Hematopoietic multipotent progenitor cell treated with erythropoietin and hydrocortisone succinate and interleukin-3 and kit ligand, for 6 days (in vitro differentiated cells): ENCODE measurements at places on chromosomes 7 and 10.

GRCh38 chr10:26881600-26882331, 21.0 kb upstream of the ABI1 start:
- peak; percentile 79 for DNase-seq

- no peak for DNase-seq
Measured at GRCh38 chr10:92640107-92640506, 47.2 kb downstream of the KIF11 start.

- DNase-seq, result no peak
Measured at GRCh38 chr10:68869623-68870022, 31.5 kb upstream of the DDX50 start.

DNA sequence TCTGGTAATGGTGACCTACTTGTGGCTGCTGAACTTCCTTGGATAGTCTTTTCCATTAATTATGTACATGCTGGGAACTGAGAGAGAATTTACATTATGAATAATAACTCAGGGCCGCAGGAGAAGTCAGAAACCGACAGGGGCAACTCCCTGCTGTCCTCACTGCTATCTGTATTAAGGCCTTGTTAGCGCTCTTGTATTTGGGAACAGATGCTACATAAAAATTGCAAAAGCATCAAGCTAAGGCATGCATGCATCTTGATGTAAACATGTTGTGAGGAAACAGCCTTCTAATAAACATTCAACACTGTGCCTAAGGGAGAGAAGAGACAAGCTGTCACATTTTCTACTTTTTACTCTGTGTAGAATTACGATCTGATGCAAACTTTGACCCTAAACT, 158.4 kb downstream of the PARD3 start:
- no peak for DNase-seq

DNA sequence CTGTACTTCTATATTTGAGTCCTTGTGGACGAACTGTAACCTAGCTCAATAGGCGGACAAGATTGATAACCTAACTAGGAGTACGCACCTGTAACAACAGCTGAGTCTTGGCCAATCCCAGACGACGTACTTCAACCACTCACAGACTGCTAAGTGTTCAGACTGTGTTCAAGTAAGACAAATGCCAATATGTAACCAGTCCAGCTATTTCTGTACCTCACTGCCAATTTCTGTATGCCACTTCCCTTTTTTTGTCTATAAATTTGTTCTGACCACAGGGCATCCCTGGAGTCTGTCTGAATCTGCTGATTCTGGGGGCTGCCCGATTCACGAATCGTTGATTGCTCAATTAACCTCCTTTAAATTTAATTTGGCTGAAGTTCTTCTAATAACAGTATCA, 32.2 kb downstream of the HACD1 start:
- peak; percentile 49 for DNase-seq

DNA sequence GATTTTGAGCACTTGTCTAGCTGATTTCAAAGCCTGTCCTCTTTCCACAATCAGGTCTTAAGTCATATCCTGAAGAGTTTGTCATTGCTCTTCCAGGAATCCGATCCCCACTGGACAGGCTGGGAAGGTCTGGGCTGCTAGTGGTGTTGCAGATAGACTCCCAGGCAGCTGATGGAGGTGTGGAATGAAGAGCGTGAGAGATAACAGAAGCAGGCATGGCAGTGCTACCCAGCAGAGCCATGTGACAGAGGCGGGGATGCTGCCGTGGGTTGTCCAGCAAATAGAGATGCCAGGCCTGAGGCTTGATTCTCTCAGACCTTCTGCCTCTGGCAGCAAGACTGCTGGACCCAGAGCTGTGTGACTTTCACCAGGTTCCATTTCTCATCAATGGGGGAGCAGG, 116.5 kb upstream of the EEPD1 start:
- no peak for DNase-seq

DNA sequence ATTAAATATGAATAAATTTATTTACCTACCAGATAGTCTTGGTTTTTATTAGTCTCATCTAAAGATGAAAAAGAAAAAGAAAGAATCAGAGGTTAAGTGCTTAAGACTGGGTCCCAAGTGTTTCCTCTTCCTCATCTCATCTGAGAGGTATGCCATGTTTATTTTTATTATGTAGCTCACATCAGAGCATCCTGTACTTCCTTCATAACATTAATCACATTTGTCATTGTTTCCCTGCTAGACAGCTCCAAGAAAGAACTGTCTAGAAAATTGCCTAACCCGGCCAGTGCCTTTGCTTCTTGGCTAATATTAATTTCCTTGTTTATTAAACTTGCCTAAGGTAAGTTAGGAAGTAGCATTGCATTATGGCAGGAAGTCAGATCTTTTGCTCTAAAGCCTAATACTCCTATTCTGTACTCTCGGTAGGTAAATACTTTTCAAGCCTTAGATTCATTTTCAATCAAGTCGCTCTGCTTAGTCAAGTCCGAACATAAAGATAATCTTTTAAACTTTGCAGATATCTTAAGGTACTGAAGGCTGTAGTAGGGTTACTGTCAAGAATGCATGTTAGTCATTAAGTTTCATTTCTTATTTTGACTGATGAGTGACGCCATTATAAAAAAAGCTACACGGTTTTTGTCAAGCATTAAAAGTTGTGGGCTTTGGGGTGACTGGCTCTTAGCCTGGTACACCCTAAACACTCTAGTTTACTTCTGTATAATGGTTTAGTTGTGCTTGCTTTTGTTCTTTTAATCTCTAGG, 47.4 kb downstream of the ZMYND11 start:
- no peak for DNase-seq

GRCh38 chr10:30027057-30028005, 32.1 kb downstream of the JCAD start:
- DNase-seq, result peak; percentile 79

- DNase-seq, result no peak
Measured at GRCh38 chr7:128036226-128036940, 5.1 kb upstream of the LRRC4 start.

- no peak for DNase-seq
Measured at GRCh38 chr10:16445770-16446469, 9.1 kb downstream of the PTER start.

DNA sequence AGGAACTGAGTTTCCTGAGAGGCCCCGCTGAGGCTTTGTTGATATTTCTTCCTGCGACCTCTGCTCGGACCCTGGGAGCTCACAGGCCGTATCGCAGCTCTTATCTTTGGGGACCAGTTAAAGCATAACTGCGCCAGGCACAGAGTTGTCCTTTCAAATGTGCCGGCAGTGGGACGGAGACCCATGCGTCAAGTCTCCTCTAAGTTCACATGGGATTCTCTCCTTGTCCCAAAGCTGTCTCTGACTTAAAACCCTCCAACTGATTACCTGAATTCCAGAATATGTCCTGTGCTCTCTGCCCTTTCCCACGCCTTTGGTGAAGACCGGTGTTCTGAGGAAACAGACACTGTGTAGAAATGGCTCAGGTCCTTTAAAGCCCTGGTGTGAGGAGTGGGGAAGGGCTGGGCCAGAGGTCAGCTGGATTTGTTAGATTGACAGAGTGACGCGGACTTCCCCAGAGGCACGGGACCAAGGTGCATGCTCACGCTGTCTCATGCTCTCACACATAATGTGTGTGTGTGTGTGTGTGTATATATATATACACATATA, 169.8 kb downstream of the EGFR start:
- no peak for DNase-seq

DNA sequence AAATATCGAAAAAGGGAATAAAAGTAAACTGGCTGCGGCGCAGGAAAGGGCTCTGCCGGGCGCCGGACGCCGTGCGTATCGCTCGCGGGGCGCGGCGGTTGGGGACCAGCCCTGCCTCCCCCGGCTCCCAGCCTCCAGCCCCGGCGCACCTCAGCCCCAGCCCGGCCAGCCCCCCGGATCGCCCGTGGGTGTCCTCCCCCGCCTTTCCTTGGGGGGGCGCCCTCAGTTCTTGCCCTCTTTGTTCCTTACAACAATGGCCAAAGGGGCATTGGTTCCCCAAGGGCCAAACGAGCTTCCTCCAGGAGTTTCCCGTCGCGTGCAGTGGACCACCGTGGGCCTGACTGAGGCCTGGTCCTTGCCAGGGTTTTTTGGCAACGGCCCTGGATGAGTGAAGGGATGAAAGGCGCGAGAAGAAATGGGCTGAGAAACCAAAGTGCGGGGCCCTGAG, 1.2 kb downstream of the MACROH2A2 start:
- peak; percentile 22 for DNase-seq

GRCh38 chr10:33327751-33328150, 6.7 kb downstream of the NRP1 start:
- DNase-seq, result no peak

DNA sequence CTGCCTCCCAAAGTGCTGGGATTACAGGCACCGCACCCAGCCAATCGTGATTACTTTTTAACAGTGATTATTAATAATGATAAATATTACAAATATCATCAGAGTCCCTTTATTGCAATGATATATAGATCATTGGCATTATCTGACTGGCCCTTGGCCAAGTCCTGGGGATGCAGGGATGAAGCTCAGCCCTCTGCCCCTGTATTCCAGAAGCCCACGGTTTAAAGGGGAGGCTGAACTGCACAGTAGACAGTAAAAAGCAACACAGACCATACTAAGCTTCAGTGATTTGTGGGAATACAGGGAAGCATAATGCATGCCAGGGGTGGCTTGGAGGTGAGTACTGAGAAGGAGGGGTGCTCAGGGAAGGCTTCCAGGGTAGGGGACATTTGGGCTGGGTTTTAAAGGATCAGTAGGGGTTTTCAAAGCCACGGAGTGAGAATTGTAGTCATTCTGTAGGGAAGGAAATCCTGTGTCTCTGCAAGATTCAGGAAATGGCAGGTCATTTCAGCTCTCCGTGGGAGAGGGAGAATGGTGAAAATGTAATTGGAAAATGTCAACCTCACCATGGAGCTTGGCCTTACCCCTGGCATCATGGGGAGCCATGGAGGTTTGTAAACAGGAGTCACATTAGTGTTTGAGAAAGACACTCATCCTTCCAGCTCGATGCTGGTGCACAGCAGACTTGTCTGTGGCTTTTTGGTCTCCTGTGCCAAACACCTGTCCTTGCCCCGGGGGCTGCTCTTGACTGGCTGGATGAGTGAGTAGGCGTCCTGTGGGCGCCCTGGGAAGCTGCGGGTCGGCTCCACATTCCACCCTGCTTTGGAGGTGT, 8.8 kb downstream of the ADAMTS14 start:
- no peak for DNase-seq

- DNase-seq, result no peak
Measured at GRCh38 chr7:44960011-44960580, 18.7 kb downstream of the MYO1G start.

DNA sequence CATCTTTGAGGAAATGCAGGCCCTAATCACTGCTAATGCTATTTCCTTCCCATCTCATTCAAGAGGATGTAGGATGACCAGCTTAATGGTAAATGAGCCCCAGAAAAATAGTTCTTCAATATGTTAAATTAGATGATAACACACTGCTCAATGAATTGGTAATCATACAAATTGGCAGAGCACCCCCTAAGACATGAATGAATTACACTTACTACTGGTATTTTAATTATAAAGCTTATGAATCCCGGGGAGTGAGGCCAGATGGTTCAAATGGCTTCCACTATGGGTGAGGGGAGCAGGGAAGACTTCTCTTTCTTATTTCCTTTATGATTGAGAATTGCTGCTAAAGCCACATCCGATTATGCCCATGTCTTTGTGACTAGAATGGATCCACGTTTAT, 159.2 kb upstream of the TARP start:
- no peak for DNase-seq

- DNase-seq, result no peak
Measured at GRCh38 chr10:100567249-100567648, 31.5 kb downstream of the HIF1AN start.

GRCh38 chr10:84214612-84215235, 10.6 kb downstream of the LRIT2 start:
- peak; percentile 65 for DNase-seq

GRCh38 chr7:34137176-34137575, 231.8 kb downstream of the BMPER start:
- no peak for DNase-seq

DNA sequence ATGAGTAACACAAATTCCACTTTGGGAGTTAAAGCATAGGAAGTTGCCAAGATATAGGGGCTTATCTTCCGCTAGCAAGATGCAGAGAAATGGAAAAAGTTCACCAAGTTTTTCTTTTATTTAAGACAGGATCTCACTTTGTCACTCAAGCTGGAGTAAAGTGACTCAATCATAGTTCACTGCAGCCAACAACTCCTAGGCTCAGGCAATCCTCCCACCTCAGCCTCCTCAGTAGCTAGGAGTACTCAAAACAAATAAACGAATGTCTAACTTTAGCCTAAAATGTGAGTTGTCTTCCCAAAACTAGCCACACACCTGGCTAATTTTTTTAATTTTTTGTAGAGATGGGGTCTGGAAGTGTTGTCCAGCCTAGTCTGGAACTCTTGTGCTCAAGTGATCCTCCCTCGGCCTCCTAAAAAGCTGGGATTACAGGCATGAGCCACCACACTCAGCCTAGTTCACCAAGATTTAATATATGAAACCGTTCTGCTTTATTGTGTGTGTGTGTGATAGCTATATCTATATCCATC, 9.9 kb downstream of the VIM start:
- no peak for DNase-seq

- DNase-seq, result no peak
Measured at GRCh38 chr10:132764108-132764507, 21.8 kb downstream of the NKX6-2 start.

DNA sequence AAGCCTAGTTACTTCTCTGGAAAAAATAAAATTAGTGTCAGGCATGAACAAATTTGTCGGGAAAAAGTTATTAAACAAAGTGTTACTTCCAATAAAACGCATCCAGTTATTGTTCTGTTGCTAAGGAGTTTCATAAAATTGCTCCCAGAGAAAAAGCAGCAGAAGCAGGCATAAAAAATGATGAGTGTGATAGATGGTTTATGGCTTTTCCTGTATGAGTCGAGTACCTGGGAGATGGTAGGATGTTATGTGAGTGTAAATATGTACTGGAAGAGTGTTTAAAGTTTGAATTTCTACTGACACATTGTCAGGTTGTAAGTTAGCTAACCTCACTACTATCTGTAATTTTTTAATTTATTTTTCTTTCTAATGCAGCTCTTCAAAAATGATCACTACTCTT, 390.7 kb downstream of the ARL4A start:
- DNase-seq, result no peak

- no peak for DNase-seq
Measured at GRCh38 chr10:117596706-117597105, 54.2 kb downstream of the EMX2 start.

GRCh38 chr10:84204122-84204521, 9.8 kb downstream of the CDHR1 start:
- peak; percentile 47 for DNase-seq

DNA sequence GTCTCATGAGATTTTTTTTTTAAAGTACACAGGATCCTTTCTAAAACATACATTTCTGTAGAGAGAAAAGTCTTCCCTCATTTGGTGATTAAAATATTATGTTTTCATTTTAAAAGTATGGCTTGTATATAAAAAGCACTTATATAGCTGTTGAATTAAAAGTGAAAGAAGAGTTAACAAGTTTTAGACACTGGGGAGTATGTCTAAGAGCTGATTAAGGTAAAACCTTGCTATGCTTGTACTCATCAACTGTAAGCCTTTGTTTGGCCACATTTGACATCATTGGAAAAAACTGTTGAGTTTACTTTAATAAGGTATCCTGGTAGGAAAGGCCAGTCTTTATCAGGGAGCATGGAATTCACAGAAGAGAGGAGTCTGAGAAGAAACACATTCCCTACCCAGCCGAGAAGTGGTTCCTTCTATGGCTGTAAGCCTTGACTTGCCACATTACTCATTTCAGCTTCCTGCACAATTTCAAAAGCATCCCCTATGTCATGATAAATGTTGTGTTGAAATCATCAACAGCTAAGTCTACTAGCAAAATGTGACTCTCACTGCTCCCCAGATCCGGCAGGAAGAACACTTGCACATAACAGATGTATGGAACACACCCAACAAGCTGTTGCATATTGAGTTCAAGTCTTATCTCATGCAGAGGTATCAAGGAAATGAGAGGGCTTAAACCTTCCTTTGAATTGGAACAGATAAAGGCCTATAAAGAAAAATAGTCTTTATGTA, 171.8 kb upstream of the CDK1 start:
- DNase-seq, result peak; percentile 74
